ENCODE measurements at places on chromosomes 12 and 14.

- no peak for DNase-seq
Observed at GRCh38 chr12:31119803-31120211, 46.1 kb downstream of the DDX11 start.

DNA sequence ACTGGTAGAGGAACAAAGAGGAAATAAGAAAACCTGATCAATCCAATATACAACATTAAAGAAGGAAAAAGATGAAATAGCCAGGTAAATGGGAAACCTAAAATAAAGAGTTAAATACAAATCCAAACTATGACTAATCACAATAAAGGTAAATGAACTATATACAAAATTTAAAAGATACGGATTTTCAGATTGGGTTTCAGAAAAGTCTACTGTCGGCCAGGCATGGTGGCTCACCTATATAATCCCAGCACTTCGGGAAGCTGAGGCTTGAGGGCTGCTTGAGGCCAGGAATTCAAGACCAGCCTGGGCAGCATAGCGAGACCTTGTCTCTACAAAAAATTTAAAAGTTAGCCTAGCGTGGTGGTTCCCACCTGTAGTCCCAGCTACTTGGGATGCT, 39.9 kb upstream of the CHGA start:
- DNase-seq, result no peak

GRCh38 chr12:113796852-113797534, 169.1 kb downstream of the RBM19 start:
- DNase-seq, result no peak

DNA sequence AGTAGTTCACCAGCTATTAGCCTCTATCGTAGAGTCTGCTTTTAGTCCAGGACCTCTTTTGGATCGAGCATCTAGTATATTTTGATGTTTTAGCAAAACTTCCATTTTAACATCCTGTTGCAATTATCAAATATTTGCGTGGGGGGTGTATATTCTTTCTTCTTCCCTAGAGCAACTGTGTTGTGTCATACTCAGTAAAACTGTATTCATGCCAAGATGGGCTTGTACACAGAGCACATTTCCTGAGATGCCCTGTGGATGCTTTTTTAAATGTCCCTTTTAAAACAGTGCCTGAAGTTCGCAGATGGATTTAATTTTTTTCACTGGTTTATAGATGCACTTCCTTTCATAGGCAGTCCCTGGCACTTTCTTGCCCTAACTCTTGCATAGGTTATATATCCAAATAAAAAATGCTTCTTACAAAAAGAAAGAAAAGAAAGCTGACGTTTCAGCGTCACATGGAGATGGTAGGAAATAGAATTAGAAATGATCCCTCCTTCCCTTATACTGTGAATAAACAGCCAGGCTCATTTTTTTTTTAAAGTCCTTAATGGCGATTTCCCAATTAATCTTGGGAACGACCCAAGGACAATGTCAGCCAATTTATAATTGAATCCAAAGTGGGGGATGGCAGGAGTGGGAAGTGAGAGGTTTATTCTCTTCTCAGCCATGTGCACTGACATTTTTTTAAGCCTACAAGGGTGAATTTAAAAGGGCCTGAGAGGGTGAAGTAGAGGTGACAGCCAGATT, 247.0 kb downstream of the SLC41A2 start:
- DNase-seq, result no peak

DNA sequence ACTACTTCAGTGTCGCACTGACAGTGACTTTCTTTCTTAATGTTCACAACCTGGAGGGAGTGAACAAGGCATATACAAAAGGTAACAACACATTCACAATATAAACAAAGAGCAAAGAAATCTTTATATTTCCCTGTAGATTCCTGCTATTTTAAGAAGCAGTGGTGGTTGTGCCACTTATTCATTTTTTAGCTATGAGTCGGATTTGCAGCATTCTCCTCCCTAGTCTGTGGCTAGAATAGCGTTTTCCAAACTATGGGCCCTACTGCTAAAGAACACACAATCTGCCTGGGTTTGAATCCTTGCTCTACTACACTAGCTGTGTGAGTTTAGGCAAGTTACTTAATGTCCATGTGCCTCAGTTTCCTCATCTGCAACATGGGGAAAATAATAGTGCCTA, 18.6 kb upstream of the MDM1 start:
- no peak for DNase-seq

- no peak for DNase-seq
Observed at GRCh38 chr14:99730876-99731546, 46.9 kb downstream of the CYP46A1 start.

DNA sequence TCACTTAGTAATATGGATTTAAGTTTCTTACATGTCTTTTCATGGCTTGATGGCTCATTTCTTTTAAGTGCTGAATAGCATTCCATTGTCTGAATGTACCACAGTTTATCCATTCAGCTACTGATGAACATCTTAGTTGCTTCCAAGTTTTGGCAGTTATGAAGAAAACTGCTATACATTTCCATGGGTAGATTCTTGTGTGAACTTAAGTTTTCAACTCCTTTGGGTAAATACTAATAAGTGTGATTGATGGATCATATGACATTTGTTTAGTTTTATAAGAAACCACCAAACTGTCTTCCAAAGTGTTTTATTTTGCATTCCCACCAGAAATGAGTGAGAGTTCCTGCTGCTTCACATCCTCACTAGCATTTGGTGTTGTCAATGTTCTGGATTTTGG, 119.2 kb downstream of the NAV3 start:
- DNase-seq, result no peak

GRCh38 chr14:64841121-64841651, 38.5 kb downstream of the SPTB start:
- DNase-seq, result peak; percentile 41

DNA sequence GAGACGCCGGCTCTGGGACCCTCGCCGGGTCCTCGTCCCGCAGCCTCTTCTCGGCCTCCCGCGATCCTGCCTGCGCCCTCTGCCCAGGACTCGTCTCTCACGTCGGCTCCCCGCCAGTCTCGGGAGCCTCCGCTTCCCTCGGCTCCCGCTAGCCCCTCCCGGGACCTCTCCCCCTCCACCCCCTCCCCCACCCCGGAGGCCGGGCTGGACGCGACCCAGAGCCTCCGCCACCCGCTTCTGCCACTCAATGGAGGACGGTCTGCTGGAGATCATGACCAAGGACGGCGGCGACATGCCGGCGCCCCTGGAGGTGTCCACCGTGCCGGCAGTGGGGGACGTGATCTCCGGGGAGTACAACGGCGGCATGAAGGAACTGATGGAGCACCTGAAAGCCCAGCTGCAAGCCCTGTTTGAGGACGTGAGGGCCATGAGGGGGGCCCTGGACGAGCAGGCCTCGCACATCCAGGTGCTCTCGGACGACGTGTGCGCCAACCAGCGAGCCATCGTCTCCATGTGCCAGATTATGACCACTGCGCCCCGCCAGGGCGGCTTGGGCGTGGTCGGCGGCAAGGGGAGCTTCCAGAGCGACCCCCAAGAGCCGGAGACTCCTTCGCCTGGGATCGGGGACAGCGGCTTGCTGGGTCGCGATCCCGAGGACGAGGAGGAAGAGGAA, 568 bp downstream of the CCDC184 start:
- no peak for DNase-seq

DNA sequence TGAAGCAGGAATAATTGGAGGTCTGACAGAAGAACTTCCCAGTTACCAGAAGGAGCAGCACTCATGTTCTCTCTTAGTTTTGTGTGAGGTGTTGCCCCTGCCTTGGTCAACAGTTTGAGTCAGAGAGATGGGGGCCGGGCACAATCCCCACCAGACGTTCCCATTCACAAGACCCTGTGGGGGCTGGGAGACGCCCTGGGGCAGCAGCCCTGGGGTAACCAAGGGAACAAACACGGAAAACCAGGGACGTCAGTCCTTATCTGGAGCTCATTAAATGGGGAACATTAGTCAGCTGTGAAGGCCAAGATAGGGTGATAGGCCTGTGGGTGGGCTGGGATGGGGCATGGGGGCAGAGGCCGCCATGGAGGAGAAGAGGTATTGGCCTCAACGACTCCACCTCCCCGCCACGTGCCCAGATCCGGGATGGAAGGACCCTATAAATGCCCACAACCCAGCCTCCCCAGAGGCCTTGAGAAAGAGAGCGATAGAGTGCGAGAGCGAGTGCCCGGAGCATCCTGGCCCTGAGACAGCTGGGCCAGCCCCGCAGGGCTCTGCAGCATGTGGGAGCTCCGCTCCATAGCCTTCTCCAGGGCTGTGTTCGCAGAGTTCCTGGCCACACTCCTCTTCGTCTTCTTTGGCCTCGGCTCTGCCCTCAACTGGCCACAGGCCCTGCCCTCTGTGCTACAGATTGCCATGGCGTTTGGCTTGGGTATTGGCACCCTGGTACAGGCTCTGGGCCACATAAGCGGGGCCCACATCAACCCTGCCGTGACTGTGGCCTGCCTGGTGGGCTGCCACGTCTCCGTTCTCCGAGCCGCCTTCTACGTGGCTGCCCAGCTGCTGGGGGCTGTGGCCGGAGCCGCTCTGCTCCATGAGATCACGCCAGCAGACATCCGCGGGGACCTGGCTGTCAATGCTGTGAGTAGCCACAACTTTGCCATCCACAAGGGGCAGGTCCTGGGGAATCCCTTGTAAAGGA, at the start of gene AQP2:
Gene AQP2 (plus strand): TSS at position 465 of the 979 bp plus-strand sequence. CDS start 94 bp downstream, at position 559.
- DNase-seq, result no peak

GRCh38 chr14:103067231-103067954, 10.0 kb upstream of the CDC42BPB start:
- no peak for DNase-seq

- no peak for DNase-seq
Observed at GRCh38 chr12:64090047-64090446, 132.0 kb downstream of the KICS2 start.

DNA sequence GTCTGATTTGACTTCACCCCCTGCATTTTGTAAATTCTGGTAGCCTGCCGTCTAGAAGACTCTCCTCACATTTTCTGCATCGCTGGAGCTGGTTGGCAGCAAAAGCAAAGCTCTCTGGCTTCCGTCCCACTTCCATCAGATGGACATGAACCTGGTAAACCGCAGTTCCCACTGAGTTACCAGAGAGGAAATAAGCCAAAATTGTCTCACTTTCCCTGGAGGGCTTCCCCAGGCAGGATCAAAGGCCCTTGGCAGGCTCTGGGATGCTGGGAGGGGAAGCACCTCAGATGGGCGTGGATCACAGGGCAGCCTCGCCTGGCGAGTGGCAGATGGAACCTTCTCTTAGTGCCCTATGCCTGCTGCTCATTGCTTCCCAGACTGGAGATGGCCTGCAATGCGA, 243.5 kb downstream of the TMEM132C start:
- DNase-seq, result no peak

DNA sequence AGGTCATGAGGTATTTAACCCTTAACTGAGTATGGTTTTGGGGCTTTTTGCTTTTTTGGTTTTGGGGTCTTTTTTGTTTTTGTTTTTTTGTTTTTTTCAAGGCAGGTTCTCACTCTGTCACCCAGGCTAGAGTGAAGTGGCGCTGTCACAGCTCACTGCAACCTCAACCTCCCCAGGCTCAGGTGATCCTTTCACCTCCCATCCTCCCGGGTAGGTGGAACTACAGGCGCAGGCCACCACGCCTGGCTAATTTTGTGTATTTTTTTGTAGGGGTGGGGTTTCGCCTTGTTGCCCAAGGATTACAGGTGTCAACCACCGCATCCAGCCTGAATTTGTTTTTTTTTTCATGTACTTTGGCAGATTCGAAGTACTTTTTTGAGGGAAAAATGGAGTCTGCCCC, 19.9 kb downstream of the RAP1B start:
- DNase-seq, result no peak

DNA sequence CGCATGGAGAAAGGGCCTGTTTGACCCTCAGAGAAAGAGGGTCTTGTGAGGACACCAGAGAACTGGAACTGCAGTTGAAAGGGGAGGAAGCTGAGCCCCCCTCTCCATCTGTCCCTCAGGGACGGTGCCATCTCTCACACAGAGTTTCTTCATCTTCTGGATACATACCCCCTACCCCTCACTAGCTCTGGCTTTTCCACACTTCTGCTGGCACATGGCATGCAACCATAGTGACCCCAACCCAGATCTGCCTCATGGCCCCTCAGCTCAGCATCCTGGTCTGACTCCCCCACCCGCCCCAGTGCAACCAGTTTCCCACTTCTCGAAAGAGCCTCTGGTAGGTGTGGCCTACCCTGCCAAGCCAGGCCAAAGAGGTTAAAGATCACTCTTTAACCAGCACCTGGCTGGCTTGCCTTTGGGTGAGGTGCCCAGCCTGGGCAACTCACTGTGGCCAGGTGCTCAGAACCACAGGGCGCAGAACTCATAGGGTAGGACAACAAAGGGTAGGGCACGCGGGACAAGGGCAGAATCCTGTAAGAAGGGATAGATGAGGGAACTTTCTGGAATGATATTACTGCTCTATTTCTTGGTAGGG, 25.8 kb downstream of the GALNT16 start:
- no peak for DNase-seq

DNA sequence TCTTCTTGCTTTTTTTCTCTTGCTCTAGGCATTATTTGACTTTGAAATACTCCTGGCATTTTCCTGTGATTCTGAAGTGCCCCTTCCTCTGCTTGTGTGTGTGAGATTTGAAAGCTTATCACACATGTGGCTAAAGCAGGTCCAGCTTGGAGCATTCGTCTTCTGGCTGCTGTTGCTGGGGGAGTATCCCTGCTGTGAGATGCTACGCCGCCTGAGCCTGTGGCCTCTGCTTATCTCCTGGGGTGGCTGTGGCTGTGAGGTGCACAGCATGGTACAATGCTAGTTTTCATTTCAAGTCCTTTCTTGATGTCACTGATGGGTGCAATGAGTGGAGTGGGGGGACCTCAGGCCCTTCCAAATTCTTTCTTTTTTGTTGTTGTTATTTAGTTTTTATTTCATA, 371.8 kb downstream of the ZFP36L1 start:
- DNase-seq, result no peak

- DNase-seq, result no peak
Observed at GRCh38 chr12:52891044-52891443, 13.8 kb downstream of the KRT8 start.

- DNase-seq, result peak; percentile 21
Observed at GRCh38 chr14:64891839-64892375, 12.2 kb upstream of the SPTB start.

DNA sequence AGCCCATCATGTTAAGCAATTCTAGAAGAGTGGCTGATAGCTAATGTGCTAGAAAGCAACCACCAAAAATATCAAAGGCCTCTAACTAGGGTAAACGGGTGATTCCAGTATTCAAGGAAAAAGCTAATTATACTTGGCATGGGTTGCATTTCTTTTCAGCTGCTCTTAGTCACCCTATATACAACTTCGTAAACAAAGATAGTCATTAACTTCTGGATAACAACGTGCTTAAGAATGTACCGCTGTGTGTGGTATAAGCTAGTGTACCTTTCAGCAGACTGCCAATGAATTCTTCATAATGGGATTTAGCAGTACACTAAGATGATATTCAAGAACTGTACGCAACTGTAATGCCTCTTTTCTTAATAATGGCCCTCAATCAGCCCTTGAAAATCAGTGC, 42.2 kb upstream of the SLC6A13 start:
- DNase-seq, result no peak

DNA sequence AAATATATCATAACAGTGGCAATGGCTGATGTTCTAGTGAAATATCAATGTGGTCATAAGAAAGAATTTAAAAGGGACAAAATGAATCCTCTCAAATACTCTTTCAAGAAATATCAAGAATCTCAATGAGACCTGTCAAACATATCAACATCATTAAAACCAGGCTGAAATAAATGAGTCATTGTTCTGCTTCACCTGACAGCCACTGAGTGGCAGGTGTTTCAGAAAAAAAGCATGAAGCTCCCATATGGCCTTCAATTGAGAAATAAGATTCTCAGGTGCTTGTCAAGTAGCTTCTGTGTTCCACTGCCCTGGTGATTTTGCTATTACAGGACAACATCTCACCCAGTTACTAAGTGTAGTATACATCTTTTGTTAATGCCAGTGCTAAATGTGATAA, 21.5 kb downstream of the ANAPC5 start:
- DNase-seq, result no peak
